Glomerular endothelial cell (primary cell): ENCODE measurements at places on chromosomes 11 and 22.

DNA sequence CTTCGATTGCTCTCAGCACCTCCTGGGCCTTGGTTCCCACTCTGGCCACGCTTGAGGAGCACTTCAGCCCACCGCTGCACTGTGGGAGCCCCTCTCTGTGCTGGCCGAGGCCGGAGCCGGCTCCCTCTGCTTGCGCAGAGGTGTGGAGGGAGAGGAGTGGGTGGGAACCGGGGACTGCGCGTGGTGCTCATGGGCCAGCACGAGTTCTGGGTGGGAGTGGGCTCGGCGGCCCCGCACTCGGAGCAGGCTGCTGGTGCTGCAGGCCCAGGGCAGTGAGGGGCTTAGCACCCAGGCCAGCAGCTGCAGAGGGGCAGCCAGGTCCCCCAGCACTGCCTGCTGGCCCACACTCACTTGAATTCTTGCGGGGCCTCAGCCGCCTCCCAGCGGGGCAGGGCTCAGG is 12.2 kb downstream of the OR4B1 start:
- no peak for DNase-seq

DNA sequence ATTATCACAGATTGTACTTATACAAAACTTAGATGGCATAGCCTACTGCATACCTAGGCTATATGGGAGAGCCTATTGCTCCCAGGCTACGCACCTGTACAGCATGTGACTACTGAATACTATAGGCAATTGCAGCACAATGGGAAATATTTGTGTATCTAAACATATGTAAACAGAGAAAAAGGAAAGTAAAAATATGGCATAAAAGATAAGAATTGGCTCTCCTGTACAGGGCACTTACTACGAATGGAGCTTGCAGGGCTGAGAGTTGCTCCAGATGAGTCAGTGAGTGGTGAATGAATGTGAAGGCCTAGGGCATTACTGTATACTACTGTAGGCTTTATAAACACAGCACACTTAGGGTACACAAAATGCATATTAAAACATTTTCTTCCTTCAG is 13.2 kb downstream of the APOL6 start:
- no peak for DNase-seq

GRCh38 chr22:44726439-44726838 is 24.4 kb downstream of the PRR5 start:
- no peak for DNase-seq

- DNase-seq, result no peak
Observed at GRCh38 chr11:117572671-117573070, 224.3 kb downstream of the DSCAML1 start.

DNA sequence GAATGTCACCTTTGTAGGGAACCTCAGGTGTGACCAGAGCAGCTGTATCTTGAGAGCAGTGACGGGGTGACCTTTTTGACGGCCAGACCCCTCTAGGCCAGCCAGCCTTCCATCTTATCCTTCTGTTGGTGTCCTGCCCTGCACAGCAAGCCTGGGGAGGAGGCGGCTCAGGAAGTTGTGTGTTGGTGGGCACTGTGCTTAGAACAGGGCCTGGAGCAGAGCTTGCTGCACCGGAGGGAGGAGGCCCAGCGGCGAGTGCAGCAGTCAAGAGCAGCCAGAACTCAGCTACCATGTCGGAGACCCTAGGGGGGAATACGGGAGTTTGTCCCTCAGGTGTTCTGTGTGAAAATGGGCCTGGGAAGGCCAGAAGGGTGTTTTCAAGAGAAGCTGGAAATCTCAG is 129.4 kb downstream of the OSBP2 start:
- no peak for DNase-seq

DNA sequence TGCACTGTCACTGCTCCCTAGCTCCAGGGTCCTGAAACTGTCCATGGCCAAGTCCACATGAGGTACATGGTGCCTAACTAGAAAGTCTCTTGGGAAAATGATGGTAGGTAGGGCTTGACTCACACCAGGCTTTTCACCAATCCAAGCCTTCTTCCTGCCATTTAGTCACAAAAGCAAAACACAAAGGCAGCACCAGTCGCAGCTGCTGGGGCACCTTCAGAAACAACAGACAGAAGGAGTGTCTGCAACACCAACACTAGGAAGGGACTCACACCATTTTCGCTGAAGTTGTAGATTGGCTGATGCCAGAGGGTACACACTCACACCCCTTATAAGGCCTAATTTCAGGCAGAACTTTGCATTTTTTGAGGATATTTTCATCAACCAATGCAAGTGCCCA is 55.7 kb downstream of the SYTL2 start:
- DNase-seq, result no peak
